Left renal pelvis (tissue), 4 donors: ENCODE measurements at places on chromosomes 12 and 14.

GRCh38 chr12:37666069-37666781 lies 650.3 kb upstream of the ALG10B start:
- DNase-seq, result no peak

DNA sequence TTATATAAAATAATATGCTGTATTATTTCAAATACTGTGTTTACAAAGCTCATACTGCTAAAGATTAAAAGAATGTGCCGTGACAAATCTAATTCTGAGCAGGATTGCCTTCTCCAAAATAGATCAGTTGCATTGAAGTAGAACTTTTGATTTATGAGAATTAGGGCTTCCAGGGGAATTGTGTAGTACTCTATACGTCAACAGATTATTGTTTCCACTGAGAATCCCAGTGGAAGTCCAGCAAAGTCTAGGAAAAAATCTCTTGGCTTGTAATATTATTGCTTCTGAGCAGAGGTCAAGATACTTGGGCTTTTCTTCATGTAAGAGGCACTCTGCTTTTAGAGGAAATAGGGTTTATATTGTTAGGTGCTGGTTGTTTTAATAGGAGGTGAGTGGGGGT lies 133.9 kb downstream of the TRHDE start:
- DNase-seq, result no peak

DNA sequence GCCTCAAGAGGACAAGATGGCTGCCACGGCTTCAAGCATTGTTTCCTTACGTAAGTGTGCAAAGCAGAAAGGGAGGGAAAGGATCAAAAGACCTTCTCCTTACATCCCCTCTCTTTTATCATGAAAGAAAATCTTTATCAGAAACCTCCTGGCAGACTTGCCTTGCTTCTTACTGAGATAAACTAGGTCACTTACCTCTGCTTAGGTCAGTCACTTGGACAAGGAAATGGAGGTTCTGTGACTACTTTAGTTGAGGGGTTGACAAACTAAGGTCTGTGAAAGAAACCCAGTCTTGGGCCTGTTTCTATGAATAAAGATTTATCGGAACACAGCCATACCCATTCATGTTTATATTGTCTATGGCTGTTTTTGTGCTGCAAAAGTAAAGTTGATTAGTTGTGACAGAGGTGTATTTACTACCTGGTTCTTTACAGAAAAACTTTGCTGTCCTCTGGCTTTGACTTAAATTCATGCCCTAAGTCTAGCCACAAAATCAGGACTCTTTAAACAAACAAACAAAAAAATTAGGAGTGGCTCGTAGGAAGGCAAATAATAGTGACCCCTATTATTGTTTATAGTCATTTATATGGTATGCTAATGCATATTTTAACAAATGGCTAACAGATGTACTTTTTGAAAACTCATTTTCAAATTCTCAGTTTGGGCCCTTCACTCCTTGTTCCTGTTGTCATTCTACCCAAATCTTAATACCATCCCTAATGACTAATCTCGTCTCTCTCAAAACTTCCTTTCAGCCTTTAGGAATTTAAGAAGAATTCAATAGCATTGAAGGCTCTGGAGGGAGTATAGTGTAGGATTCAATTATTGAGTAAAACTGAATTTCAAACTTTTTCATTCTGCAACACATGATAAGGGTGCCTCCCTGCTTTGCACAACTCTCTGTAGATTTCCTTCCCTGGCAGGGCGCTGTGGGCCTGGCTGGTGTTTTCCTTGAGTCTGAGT lies 42.0 kb upstream of the ATP2B1 start:
- DNase-seq, result no peak

- DNase-seq, result no peak
Observed at GRCh38 chr14:103531421-103532215, 2.6 kb downstream of the TRMT61A start.

DNA sequence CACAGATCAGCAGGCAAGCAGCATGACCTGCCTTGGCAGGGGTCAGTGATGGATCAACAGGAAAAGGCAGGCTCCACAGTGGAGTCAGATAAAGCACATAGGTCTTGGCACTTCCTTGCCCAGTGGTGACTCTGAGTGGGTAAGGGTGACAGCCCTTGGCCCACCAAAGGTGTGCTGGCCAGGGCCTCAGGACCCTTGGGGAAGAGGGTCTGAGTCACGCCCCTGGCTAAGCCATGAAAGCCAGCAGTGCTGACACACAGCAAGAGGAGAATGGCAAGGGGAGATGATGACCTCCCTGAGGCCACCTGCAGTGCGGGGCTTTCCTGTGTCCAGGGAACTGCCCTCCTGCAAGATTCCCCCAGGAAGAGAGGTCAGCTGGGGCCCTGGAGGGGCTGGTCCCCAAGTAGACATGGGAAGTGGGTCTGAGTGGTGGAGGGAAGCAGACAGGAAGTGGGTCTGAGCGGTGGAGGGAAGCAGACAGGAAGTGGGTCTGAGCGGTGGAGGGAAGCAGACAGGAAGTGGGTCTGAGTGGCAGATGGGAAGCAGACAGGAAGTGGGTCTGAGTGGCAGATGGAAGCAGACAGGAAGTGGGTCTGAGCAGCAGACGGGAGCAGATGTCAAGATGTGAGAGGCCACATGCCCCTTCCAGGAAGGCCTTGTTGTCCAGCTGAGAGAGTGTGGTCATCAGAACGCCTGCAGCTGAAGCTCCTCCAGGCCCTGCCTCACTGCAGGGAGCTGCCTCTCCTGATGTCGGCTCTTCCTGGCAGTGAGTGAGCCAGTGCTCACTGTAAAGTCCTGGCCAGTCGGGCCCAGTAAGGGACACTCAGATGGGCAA lies 34.8 kb downstream of the DIO3 start:
- DNase-seq, result no peak

DNA sequence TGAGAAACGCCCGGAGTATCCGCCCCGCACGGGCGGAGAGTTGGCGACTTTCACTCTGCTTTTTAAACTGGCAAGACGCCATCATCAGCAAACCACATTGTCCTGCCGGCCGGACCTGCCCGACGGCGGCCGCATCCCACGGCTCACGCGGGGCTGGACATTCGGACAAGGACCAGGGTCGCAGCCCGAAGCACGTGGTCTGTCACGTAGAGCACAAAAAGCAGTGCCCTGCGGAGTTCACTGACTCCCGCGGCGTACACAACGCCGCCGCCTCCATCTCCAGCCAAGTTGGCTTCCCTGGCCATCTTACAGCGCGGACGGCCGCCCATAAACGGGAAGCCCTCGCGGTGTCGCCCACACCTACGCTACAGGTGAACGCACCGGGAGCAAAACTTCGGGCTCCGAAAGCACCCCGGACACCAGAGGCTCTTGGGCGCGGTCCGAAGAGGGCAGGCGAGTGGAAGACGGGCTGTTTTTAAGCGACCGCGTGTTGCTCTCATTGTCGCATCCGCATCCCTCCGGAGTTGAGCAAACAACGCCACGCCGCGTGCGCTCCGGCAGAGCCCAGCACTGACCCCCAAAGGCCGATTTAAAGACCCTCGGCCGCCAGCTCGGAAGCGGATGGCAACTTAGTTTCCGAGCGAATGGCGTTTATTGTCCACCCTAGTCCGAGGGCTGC lies 966 bp downstream of the SINHCAF start:
- no peak for DNase-seq

DNA sequence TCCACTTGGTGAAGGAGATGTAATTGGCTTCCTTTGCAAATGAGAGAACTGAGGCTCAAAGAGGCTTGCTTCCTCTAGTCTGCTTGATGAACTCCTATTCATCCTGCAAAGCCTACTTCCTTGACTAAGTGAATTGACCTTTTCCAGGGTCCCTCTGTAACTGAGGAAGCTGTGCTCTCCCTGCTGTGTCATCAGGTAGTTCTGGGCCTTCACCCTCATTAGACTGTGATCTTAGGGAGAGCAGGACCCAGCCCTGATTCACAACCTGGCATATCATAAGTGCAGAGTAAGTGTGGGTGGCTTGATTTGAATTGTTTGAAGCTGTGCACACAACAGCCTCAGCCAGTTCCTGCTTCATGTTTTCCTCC lies 16.3 kb downstream of the ASB2 start:
- DNase-seq, result no peak

DNA sequence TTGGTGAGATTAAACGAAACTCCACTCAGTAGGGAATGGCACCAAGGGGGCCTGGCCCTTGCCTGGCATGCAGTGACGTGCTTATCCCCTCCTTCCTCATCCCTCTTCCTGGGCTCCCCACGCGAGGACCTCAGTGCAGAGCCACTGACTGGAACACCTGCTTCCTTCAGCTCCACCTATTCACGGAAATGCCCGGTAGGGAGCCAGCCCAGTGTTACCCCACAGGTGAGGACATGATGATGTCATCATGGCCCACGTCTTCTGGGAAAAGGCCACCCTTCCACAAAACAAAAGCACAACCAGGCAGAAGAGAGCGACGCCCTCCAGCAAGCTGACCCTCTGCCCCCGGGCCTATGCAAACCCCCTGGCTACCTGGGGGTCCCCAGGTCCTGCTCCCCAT lies 42.1 kb downstream of the CCDC85C start:
- no peak for DNase-seq

DNA sequence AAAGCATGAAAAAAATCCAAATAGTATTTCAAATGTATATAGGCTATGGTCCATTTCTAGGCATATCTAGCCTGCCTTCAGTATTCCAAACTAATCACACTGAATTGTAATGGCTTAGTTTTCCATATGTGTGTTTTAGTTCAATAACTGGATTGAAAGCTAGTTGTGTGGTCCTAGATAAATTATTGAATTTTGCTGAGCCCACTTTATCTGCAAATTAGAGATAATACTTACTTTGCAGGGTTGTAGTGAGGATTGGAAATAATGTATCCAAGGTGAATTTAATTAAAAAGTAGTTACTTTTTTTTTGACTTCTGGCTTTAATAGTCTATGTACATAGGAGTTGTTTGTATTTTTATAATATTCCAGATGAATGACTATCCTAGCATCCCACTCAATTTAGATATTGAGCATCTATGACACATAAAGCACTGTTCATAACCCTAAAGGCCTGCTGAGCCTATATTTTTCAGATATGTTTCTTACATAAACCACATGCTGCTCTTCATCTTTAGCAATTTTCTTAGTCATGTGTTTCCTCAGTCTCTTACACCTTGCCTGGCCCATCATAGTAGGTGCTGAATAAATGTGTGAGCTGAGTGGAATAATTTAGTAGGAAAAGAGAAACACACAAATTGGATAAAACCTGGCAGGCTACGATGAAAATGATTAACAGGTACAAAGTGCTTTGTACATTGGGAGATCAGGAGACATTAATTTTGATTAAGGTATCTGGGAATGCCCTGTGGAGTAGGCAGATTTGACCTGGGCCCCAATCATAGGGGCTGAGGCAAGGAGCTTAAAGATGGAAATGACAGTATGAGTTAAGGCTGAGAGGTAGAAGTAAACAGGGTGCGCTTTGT lies 1.1 kb upstream of the ATP23 start:
- DNase-seq, result no peak

- no peak for DNase-seq
Observed at GRCh38 chr12:26245175-26245942, 50.0 kb downstream of the SSPN start.

DNA sequence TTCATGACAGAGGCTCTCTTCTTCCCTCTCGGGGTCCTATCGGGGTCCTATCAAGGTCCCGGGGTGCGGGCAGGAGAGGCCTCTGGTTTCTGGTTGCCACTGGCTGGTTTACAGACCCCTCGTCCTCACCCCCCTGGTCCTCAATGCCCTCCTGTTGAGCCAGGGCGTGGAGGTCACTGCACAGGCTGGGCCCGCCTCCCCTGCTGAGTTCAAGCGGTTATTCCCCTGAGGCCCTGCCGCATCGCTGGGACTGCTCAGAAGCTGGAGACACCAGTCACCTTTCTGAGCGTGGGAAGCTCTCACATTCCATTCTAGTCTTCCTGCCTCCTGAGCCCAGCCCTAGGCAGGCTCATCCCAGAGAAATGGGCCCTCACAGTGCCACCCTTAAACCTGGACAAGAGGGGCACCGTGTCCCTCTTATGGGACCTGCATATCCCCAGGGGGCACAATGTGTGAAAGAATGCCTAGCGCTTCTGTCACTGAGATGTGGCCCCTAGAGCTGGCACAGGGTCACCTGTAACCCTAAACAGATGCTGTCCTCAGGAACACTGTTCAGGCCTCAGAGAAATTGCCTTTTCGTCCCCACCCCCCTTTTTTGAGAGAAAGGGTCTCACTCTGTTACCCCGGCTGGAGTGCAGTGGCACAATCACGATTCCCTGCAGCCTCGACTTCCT lies 177.7 kb upstream of the RGS6 start:
- no peak for DNase-seq

DNA sequence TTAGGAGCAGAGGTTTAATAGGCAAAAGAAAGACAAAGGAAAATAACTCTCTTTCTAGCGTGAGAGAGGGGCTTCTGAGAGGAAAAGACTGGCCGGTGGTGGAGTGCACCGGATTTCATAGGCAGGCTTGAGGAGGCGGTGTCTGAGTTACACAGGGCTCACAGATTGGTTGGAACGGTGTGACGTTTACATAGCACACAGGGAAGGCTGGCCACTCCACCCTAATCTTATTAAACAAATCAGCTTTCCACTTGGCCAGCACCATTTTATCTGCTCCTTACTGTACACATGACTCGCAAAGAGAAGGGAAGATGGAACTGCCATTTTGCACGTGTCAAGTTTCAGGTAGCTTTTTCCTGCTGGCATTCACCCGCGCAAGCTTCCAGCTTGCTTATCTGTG lies 587.7 kb downstream of the RPL10L start:
- DNase-seq, result no peak

- DNase-seq, result no peak
Observed at GRCh38 chr14:85319998-85320630, 209.8 kb upstream of the FLRT2 start.

GRCh38 chr12:103877288-103877687 lies 36.3 kb upstream of the NT5DC3 start:
- no peak for DNase-seq

GRCh38 chr12:97404543-97404942 lies 58.1 kb upstream of the RMST start:
- peak; percentile 36 for DNase-seq

- DNase-seq, result no peak
Observed at GRCh38 chr12:1840981-1841425, 20.6 kb downstream of the LRTM2 start.

GRCh38 chr14:35600253-35600652 lies 66.3 kb downstream of the INSM2 start:
- DNase-seq, result no peak

DNA sequence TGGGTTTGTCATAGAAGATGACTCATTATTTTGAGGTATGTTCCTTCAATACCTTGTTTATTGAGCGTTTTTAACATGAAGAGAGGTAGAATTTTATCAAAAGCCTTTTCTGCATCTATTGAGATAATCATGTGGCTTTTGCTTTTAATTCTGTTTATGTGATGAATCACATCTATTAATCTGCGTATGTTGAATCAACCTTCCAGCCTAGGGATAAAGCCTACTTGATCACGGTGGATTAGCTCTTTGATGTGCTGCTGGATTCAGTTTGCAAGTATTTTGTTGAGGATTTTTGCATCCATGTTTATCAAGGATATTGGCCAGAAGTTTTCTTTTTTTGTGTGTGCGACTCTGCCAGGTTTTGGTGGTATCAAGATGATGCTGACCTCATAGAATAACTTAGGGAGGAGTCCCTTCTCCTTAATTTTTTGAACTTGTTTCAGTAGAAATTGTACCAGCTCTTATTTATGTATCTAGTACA lies 602.6 kb downstream of the SNAPC1 start:
- no peak for DNase-seq

- no peak for DNase-seq
Observed at GRCh38 chr14:34029921-34030334, 79.1 kb upstream of the EGLN3 start.

GRCh38 chr12:22380031-22380430 lies 45.5 kb upstream of the ST8SIA1 start:
- DNase-seq, result no peak
